ENCODE measurements at places on chromosomes 12 and 14.

DNA sequence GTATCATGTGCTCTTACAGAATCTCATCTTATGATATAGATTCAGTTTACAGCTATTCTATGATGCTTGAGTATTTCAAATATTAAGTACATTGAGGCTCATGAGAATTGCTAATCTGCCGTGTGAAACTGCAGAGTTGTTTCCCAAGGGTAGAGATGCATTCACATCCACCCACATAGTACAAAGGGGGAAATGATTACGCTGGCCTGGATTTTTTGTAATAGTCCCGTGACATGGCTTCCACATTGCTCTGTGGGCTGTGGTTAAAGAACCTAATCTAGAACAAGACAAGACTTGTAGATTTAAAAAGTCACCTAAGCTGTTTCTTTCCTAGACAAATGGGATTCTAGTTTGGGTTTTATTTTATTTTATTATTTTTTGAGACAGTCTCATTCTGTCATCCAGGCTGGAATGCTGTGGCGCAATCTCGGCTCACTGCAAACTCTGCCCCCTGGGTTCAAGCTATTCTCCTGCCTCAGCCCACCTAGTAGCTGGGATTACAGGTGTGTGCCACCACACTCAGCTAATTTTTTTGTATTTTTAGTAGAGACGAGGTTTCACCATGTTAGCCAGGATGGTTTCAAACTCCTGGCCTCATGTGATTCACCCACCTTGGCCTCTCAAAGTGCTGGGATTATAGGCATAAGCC lies 13.0 kb upstream of the RIOX1 start:
- DNase-seq = no peak

DNA sequence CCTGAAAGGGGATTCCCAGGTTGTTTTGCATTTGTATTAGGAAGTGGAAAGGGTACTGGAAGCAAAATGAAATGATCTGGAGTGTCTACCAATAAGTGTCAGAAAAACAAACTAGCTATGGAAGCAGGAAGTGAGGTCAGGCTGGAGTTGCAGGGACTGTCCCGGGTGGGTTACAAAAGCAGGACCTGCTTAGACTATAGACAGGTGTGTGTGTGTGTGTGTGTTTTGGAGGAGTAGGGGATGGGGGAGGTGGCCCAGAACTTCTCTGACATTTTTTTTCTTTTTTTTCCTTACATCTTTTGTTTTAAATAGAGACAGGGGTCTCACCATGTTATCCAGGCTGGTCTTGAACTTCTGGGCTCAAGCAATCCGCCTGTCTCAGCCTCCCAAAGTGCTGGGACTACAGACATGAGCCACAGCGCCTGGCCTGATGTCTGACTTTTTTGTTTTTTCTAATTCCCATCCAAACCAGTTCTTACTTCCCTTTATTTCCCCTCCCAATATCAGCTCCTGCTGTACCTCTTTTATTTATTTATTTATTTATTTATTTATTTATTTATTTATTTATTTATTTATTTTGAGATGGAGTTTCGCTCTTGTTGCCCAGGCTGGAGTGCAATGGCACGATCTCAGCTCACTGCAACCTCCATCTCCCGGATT lies 512 bp upstream of the RND1 start:
- no peak for DNase-seq

GRCh38 chr14:29821661-29822429 lies 105.8 kb downstream of the PRKD1 start:
- DNase-seq = no peak

DNA sequence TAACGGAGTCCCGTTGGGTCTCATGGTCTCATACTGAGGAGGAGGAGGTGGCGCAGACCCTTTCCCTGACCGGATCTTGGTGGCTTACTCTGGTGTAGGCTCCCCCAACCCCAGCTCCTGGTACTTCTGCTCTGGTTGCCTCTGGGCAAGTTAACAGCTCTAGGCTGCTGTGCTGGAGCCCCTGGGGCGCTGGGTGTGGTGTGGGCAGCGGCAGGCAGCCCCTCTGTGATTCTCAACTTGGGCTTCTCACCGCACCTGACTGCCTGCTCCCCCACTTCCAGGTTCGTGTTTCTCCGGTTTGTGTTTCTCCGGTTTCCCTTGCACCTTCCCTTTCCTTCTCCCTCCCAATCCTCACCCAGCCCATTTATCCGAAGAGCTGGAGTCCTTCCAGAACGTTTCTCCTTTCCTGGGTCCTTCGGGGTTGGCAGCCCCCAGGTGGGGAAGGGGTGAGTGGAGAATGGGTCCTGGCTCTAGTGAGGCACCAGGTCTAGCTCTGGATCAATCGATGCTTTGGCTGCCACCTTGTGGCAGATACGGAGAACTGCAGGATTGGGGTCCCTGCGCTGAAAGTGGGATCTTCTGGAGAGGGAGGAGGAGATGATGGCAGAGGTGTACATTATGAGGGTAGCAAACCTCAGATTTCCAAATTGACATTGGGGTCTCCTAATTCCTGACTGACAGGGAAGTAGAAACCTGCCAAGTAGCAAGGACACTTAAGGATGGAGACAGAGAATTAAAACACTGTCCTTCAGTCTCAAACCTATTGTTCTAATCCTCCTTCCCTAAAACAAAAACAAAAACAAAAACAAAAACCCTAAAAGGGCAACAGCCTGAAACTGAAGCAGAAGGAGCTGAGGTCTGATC lies 8.3 kb downstream of the CISTR start:
- no peak for DNase-seq

- DNase-seq = peak; percentile 80
Observed at GRCh38 chr12:127485528-127485927, 781.4 kb upstream of the TMEM132C start.
